Panc1 (cell line): ENCODE measurements at places on chromosomes 11 and 22.

DNA sequence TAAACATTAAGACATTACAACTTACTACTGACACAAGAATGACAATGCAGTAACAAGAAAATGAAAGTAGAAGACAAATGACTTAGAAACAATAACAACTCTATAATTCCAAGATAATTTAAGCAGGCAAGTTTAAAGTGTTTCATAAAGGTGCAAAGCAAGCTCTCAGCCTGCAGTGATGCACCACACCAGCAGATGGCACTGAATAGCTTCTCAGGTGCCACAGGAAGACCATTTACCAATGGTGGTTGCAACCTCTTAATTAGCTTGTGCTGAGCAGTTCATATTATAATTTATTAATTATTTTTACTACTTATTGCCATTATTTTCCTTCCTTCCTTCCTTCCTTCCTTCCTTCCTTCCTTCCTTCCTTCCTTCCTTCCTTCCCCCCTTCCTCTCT lies 60.6 kb downstream of the NXPE2 start:
- peak; percentile 27 for DNase-seq

DNA sequence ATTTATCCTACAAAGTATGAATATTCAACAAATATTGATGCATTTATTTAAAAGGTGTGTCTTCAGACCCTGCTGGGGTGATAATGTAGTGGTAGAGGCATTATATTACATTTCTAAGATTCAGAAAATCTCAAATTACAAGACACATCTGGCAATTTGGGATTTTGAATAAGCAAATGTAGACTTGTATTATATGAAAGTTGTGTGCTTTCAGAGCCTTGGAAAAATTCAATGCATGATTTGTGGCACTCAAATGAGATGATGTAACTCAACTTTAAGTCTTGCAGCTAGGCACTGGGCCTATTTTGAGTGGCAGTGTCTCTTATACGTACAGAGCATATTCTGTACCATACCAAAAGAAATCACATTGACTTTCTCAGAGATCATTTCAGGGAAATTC lies 214.4 kb downstream of the ETS1 start:
- no peak for DNase-seq

GRCh38 chr11:11533751-11534150 lies 88.1 kb downstream of the GALNT18 start:
- no peak for DNase-seq

DNA sequence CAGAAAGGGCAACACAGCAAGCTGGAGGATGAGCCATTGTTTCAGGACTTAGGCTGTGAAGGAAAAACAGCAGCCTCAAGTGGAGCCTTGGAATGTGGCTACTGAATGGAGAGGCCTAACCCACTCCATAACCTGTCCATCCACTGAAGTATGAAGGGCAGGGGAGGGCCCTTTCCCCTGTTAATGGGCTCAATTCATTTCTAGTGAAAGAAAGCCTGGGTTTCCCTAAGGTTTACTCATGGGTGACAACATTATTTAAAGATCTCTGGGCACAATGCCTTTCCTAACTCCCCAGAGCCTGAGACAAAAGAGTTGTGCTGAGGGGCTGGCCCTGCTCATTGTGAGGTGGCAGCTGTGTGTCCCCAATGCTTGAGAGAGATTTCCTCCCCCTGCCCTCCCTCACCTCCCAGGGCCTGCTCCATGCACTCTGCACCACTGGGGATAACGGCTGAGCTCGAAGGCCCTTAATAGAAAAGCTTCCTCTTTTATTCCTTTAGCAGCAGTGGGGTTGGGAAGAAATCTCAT lies 83.8 kb downstream of the ME3 start:
- DNase-seq, result no peak

GRCh38 chr11:65576867-65577755 lies 1.3 kb downstream of the EHBP1L1 start:
- DNase-seq, result peak; percentile 71

GRCh38 chr11:63643205-63643604 lies 28.0 kb downstream of the ATL3 start:
- no peak for DNase-seq

- no peak for DNase-seq
Observed at GRCh38 chr22:23223569-23224317, 43.4 kb downstream of the BCR start.

GRCh38 chr11:110119317-110119716 lies 26.1 kb downstream of the ZC3H12C start:
- DNase-seq, result no peak

DNA sequence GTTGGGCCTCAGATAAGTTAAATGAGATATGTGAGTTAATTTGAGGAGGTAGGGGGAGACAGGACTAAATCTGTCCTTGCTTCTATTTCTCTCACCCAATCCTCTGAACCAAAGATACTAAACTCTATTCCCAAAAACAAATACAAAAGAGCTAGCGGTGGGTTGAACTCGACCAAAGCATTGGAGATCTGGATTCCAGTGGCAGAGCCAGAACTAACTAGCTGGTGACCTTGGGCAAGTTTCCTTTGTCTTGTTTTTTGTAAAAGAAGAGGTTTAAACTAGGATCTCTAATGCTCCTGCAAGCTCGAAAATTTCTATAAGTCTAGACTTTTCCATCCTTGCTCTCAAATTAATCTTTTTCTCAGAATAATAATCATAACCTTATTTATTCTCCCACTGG lies 1.5 kb downstream of the ME3 start:
- DNase-seq, result no peak

- DNase-seq, result no peak
Observed at GRCh38 chr22:30777587-30777986, 82.9 kb downstream of the OSBP2 start.

DNA sequence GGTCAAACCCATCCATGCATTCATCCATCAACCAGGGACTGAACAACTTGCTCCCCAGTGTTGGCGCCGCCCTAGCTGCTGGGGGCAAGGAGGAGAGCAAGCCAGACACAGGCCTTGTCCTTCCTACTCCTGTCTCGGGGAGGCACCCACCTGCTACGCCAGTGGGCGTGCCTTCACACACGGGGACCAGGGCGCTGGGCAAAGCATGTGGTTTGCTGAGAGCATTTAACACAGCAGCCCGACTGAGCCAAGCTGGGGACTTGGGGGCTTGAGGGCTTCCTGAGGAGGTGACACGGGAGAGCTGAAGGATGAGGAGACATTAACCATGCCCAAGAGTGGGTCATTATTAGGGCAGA lies 30.6 kb downstream of the CACNA1I start:
- no peak for DNase-seq

GRCh38 chr11:96964661-96965060 lies 574.8 kb downstream of the JRKL start:
- no peak for DNase-seq

DNA sequence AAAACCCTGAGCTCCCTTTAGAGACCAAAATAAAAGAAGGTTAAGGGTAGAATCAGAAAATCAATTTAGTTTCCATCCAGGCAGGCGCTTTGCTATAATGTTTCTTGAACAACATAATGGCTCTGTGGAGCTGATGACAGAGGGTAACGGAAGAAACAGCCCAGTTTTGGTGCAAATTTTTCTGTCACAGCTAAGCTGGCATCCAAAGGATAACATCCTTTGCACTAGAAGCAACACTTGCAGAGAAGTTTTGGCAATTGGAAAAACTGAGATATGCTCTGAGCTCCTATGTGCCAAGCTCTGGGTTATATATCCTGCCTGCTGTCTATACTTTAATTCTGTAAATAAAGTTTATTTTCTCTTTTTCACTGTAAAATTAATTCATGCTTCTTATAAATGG lies 495.3 kb upstream of the API5 start:
- no peak for DNase-seq

DNA sequence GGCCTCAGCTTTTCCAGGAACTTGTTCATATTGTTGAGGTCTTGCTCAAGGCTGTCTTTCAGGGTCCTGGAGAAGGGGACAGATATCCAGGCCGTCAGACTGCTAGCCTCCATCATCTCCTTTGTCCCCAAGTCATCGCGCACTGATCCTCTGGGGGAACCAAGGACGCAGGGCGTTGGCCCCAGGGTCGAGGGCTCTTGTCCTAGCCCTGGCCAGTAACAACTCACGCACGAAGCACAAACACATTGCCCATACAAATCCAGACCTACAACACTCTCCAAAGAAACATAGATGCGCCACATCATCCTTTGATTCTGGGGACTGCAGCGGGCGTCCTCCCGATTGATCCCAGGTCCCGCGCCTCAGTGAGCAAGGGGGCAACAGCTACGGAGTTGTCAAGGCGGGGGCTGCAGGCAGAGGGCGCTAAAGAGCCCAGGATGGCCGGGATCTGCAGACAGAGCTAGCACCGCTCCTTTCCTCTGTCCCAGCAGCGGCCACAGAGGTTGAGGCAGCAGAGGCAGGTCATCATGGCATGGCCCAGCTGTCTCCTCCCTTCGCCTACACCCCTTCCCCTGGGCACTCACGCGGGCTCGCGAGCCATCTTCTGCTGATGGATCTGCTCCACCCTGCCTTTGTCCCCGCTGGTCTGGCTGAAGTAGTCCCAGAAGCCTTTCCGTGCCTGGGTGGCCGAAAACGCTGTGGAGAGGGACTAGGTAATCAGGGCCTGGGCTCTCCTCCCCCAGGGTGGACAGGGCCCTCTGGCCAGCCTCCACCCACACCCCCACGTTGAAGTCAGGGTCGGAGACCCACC lies 472 bp downstream of the APOA5 start:
- no peak for DNase-seq

GRCh38 chr11:106381895-106382294 lies 304.4 kb downstream of the AASDHPPT start:
- no peak for DNase-seq

GRCh38 chr11:124898711-124899110 lies 1.0 kb upstream of the ROBO4 start:
- DNase-seq, result no peak

- DNase-seq, result no peak
Observed at GRCh38 chr11:8009856-8010255, 22.7 kb downstream of the EIF3F start.

DNA sequence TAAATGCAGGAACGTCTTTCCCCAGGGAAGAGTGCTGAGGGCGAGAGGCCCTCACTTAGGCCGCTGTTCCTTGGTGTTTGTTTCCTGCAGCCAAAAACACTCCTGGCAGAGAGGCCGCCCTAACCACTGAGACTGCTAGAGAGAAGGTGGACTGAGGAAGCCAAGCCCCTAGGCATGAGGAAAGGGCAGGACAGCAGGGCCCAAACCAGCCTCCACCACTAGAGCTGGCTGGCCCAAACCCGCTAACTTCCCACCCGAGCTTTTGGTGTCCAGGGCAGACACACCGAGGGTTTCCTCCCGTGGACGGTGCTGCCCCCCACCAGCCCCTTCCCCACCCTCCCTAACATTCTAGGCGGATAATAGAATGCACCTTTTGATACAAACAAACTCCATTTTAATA lies 6.0 kb downstream of the FGF19 start:
- no peak for DNase-seq

DNA sequence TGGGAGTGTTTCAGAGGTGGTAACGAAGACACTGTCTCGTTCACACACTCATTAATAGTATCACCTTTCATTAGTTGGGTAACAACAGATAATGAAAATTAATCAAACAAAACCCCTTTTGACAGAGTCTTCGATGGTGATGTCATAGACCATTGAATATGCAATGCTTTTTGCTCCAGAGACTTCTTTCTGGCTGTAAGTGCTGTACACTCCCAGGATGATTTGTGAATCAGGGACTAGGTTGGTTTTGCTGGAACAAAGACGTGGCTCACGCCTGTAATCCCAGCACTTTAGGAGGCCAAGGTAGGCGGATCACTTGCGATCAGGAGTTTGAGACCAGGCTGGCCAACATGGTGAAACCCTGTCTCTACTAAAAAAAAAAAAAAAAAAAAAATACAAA lies 9.5 kb upstream of the RASSF10 start:
- no peak for DNase-seq

DNA sequence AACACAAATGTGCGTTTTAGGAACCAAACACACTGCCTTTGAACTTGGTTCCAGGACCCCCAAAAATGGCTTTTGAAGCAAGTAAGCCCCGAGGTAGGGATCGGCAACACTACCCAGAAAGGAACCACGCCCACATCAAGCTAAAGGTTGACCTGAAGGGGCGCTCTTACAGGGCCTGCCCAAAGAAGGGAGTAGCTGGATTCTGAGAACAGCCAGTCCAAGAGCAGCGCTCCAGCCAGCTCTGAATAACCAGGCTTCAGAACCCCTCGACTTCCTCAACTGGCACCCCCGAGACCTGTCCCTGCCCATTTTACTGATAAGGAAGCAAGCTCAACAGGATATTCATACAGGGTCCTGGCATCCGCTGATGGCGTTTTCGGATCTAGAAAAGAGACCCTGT lies 18.9 kb upstream of the MOB2 start:
- DNase-seq, result no peak

GRCh38 chr22:36728505-36728904 lies 25.0 kb upstream of the CACNG2 start:
- no peak for DNase-seq

- no peak for DNase-seq
Observed at GRCh38 chr11:13262096-13262495, 15.5 kb upstream of the BMAL1 start.

- no peak for DNase-seq
Observed at GRCh38 chr11:31972623-31973022, 118.3 kb upstream of the RCN1 start.

DNA sequence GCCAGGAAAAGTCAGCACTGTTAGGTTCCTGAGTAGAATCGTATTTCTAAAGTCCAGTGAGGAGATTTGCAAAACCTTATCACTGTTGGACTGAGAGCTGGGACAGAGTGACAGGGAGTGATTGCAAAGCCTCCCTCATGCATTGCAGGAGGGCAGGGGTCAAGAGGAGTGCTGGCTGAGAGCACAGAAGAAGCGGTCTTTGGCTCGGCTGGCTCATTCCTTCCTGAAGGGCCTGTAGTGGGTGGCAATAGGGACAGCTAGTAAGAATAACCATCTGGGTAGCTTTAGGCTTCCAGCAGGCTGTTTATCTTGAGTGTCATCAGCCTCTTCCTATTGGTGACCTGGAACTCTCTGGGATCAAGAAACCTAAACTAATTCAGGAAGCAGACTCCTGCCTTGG lies 53.4 kb downstream of the CD44 start:
- DNase-seq, result no peak

GRCh38 chr11:6708876-6709275 lies 25.7 kb upstream of the MRPL17 start:
- no peak for DNase-seq

- DNase-seq, result no peak
Observed at GRCh38 chr22:42069801-42070516, 653 bp downstream of the NAGA start.

- no peak for DNase-seq
Observed at GRCh38 chr11:57484141-57484710, 23.9 kb downstream of the RTN4RL2 start.

- DNase-seq, result no peak
Observed at GRCh38 chr11:2260491-2261364, 9.7 kb downstream of the ASCL2 start.

- no peak for DNase-seq
Observed at GRCh38 chr11:27456795-27457329, 15.7 kb downstream of the LGR4 start.

- DNase-seq, result no peak
Observed at GRCh38 chr11:22203281-22203680, 10.4 kb downstream of the ANO5 start.

- no peak for DNase-seq
Observed at GRCh38 chr22:32331236-32331917, 26.3 kb upstream of the RFPL3 start.
